Endothelial cell of umbilical vein (primary cell): ENCODE measurements at places on chromosomes 4 and X. TPM values are rescaled to one million over a fixed set of nuclear protein-coding genes. Genes with fewer than 3 reads are reported as not detected.

EMCN gene
- total RNA-seq, result 76.2 and 97.3 TPM in 2 replicates

GRCh38 chr4:91812319-91812718, 491.4 kb upstream of the GRID2 start:
- DNase-seq, result no peak

DNA sequence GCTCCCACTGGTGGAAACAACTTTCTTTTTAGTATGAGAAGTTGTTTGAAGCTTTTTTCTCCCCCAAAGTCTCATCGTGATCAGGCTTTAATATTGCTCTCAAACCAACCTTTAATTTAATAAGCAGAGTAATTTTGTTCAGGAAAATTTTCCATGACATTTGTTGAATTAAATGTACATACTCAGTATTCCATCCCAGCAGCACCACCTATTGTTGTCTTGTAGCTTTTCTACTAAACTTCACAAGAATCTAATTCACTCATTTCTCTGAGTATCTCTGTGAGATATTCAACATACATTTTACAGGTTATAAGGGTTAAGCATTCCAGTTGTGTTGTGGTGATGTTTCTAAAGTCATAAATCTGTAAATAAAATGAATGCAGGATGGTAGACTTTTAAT, 218.3 kb upstream of the HAND2 start:
- DNase-seq, result no peak

GRCh38 chrX:94511564-94511963, 837.6 kb downstream of the FAM133A start:
- DNase-seq, result no peak
